ENCODE measurements at places on chromosomes 11 and 22.

DNA sequence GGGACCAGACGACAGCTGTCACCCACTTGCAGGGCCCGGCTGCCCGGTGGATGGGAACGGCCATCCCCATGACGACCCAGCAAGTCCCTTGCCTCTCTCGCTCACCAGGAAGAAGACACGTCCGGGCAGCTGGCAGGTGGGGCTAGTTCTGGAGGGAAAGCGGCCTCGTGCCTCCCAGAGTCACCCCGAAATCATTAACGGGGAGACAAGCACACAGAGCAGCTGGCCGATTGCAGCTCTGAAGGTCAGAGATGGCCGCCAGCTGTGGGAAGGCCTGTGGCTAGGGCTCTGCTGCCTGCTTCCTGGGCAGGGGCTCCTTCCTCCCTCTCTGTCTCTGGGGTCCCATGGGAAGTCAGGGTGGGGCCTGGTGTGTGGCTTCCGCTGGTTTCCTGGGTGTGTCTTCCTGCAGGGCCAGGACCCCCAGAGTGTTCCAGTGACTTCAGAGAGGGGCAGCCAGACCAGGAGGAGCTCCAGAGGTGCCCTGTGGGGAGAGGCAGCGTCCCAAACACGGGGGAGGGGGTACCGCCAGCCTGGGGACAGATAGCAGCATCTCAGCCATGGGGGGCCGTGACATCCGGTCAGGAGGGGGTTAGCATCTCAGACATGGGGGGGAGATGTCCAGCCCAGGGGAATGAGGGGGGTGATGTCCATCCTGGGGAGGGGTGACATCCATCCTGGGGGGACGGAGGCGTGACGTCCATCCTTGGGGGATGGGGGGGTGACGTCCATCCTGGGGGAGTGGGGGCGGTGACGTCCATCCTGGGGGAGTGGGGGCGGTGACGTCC is 114.9 kb downstream of the KCNQ1 start:
- no peak for DNase-seq

DNA sequence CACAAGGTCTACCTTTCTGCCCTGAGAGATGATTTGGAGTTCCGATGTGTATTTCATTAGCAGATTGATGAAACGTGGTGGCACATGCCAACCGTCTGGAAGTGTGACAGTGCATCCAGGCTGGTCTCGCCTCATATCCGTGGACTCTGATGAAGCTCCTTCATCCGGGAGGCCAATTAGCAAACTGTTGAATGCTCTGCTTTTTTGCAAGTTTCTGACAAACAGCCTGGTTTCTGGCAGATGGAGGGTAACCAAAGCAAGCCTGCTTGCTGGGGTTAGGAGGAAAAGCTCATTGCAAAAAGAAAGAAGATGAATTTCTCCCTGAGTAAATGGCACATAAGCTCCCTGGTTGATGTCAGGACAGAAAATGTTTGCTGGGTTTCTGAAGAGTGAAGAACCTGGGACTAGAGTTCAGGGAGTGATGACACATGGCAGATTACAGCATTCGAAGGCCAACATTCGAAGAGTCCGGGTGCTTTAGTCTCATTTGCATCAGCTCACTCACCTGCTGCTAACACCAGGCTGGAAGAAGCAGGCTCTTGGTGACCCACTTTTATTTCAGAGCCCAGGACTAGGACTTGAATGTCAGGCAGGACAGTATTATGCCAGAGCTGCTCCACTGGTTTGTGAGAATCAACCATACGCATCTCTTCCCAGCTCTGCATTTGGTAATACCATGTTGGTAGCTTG is 135.9 kb upstream of the TTC12 start:
- DNase-seq = no peak

- DNase-seq = no peak
These were observed 26.8 kb downstream of the BARX2 start for GRCh38 chr11:129402206-129403171.

- DNase-seq = no peak
These were observed 76.3 kb downstream of the BUD13 start for GRCh38 chr11:116696381-116696941.

DNA sequence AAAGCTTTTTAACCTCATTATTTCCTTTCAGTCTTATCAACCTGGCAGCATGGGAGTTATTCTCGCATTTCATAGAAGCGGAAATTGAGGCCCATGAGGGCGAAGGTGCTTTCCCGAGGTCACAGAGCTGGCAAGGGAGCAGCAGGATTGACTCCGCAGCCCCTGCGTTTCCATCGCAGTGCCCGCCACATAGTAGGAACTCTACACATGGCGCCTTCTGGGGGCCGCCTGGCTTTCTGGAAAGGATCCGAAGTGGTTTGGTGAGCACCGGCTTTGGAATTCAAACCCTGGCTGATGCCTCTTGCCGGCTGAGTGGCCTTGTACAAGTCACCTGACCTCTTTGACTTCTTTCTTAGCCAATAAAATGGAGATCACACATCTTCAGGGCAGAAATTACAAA is 93.4 kb downstream of the CEP164 start:
- no peak for DNase-seq

DNA sequence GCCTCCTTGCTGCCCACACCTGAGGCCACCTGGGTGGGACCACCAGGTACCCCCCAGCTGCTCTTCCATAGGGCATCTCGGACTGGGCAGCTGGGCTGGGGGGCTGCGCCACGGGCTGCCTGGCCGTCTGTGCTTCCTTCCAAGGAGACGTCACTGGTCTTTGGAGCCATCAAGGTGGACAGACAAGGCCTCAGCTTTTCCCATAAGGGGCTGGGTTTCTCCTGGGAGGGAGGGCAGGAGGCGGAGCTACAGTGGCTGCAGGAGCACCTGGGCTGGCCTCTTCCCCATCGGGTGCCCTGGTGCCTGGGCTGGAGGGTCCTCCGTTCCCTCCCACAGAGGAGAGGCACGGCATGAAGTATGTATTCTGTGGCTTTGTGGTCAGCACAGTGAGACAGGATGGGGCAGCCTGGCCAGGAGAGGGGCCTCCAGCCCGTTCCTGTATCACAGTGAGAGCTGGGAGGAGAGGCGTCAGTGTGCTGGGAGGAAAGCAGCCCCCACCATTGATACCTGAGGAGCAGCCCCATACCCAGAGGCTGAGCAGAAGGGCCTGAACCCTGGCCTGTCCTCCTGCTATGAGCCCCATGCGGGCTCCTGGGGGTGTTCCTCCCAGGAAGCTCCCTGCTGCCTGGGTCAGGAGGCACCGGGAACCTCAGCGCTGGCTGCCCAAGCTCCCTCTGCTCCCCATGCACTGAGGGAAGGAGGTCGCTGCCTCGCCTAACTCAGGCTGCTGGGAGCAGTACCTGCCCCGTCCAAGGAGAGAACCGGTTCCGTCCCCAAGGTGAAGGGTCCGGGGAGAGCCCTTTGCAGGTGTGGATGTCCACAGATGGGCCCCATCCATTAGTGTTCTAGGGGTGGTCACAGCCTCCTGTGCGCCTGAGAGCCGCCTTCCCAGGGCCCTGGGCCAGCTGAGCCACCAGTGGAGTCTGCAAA is 1075.0 kb downstream of the BRD1 start:
- peak; percentile 62 for DNase-seq

GRCh38 chr11:27020751-27021150 is 19.9 kb upstream of the BBOX1 start:
- DNase-seq = no peak

- no peak for DNase-seq
These were observed 476.7 kb upstream of the CCDC179 start for GRCh38 chr11:23336961-23337360.

- DNase-seq = peak; percentile 23
These were observed 488.3 kb downstream of the MN1 start for GRCh38 chr22:27312966-27313855.

- DNase-seq = no peak
These were observed 10.7 kb upstream of the IGSF22 start for GRCh38 chr11:18736590-18737148.

DNA sequence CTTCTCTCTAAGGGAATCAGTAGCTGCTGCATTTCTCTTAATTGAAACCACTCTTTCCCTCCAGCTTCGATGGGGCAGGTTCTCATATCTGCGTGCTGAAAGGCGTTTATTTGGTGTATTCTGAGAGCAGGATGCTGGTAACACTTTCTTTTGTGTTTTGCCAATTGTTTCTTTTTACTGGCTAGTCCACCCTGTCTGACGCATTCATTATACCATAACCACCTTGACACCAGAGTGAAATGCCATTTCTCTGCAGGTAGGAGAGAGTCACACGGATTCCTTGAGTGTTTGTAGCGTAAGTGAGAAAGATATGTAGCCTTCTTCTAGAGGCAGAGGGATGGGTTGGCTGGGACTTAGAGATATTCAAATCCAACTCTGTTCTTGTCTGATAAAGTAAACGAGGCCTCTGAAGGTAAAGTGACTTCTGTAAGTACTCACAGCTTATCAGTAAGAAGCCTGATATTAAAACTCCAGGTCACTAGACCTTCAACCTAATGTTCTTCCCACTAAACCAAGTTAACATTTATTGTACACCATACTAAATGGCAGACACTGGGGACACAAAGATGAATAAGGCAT is 21.4 kb downstream of the CD44 start:
- no peak for DNase-seq

- no peak for DNase-seq
These were observed 8.6 kb upstream of the C11orf96 start for GRCh38 chr11:43933608-43934551.

DNA sequence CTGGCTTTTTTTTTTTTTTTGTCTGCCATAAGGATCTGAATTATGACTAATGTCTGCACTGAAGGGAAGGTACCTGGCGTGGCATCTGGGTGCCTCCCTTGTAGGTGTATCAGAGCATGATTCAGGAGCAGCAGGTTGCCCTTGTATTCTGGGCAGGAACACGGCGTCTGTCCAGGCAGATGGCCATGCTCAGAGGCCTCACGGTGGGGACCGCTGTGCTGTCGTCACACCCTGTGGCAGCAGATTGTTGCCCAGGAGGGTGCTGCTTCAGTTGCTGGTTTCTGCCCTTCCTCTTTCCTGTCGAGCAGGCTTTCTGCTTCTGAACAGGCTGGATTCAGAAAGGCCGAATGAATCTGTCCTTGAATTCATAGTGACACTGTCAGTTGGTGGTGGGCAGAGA is 11.0 kb downstream of the ZNRF3 start:
- DNase-seq = peak; percentile 22

- no peak for DNase-seq
These were observed 121.1 kb downstream of the KCNC1 start for GRCh38 chr11:17855531-17856290.

DNA sequence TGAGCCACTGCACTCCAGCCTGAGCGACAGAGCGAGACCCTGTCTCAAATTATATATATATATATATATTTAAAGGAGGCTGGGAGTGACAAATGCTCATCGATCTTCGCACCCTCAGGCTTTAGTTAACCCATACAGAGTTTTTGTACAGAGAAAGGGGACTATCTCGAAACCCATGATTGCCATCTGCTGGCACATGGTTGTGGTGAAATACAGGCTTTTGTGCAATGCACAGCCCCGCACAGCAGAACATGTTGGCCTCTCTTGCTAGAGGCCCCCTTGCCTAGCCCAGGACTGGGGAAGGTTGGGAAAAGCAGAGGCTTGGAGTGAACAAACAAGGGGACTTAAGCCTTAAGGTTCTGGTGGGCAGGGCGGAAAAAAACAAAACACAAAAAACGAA is 3.6 kb downstream of the MYBPC3 start:
- no peak for DNase-seq

- DNase-seq = no peak
These were observed 610 bp upstream of the TEX12 start for GRCh38 chr11:112166562-112166961.

DNA sequence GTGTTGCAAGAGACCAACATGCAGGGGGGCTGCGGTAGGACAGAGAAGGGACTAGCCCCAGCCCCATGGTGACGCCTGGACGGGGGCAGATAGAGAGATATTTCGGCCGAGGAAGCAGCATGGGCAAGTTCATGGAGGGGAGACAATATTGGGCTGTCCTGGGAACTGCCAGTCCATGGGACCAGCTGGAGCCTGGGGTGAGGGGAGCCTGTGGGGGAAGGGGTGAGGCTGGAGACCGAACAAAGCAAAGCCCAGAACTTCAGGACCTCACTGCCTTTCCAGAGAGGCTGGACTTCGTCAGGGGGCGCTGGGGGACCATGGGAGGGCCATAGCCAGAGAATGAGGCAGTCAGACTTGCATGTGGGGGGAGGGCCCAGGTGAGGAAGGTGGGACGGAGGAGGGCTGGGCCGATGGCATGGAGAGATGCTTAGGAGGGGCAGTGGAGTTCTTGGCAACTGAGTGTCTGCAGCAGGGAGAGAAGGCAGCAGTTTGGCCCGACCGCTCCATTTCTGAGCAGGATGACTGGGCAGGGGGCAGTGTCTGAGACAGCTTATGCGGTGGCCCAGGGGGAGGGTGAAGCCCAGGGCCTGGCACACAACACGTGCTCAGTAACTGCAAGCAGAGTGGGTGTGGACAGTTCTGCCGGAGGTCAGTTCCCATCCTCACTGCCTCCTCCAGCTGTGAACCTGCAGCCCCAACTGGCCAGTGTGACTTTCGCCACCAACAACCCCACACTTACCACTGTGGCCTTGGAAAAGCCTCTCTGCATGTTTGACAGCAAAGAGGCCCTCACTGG is 712 bp downstream of the UPK3A start:
- no peak for DNase-seq

- DNase-seq = peak; percentile 86
These were observed 2.0 kb downstream of the PDGFB start for GRCh38 chr22:39242595-39243438.

DNA sequence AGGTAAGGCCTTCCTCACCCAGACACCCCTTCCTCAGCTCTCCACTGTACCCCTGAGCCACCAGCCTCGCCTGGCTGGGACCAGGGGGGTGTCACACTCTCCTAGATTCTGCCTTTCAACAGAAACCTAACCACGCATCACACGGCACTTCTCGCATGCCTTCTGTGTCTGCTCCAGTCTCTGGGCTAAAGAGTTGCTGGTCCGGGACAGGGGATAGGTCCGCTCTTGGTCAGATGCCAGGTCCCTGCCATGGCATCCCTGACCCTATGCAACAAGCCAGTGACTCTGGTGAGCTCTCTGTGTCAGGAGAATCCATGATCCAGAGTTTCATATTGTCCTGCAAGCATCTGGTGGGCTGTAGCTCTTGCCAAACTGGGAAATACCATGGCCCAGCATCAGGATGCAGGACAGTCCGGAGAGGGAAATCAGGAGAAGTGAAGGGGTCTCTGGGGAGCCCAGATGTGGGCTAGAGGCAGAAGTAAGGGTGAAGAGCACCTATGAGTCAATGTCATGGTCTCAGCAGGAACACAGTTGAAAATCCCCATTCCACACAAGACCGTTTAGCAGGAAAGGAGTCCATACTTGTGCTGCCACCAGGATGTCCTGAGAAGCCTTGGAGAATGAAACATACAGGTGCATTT is 14.1 kb downstream of the IGLL5 start:
- no peak for DNase-seq

- DNase-seq = no peak
These were observed 127.7 kb upstream of the MTNR1B start for GRCh38 chr11:92841719-92842118.

- DNase-seq = no peak
These were observed 3.9 kb upstream of the ABCG4 start for GRCh38 chr11:119144825-119145486.

GRCh38 chr11:67303835-67304411 is 593 bp downstream of the SSH3 start:
- peak; percentile 59 for DNase-seq

All from upper lobe of left lung (tissue), 6 donors.